Panc1 (cell line): ENCODE measurements at places on chromosomes 6 and 20.

GRCh38 chr6:11229655-11230046 lies 2.8 kb downstream of the NEDD9 start:
- DNase-seq = no peak

DNA sequence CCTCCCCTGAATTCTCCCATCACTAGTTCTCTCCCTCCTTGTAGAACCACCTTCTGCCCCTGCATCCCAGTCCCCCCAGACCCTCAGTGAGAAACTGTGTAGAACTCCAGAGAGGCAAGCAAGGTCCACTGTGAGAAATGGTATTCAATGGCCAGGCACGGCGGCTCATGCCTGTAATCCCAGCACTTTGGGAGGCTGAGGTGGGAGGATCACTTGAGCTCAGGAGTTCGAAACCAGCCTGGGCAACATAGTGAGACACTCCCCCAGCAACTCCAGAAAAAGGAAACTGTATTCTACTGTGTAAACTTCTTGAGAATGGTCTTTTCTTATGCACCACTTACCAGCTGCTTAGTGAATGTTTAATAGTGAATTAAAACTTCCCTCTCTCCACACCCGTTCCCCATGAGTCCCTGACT lies 8.2 kb upstream of the CD83 start:
- no peak for DNase-seq

GRCh38 chr6:17042422-17043147 lies 59.3 kb upstream of the STMND1 start:
- no peak for DNase-seq

DNA sequence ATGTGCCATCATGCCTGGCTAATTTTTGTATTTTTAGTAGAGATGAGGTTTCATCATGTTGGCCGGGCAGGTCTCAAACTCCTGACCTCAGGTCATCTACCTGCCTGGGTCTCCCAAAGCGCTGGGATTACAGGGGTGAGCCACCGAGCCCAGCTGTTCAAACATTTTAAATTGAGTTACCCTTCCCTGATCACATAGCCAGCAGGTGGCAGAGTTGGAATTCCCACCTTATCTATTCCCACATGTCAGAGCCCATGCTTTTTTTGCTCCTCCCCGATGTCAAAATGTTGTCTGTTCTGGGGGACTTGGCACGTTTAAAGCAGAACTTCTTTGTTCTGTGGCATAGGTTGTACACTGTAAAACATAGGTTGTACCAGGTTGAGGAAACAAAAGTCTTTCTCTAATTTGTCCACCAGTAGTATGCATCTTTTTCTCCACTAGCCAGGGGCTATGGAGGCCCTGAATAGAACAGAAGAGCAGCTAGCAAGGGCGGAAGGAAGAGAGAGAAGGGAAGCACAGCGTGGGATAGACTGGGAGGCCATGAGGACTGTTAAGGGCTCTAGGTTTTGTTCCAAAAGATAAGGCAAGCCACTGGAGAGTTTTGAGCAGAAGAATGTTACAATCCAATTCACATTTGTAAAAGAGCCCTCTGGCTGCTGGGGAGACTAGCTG lies 7.3 kb upstream of the LBP start:
- DNase-seq = no peak

DNA sequence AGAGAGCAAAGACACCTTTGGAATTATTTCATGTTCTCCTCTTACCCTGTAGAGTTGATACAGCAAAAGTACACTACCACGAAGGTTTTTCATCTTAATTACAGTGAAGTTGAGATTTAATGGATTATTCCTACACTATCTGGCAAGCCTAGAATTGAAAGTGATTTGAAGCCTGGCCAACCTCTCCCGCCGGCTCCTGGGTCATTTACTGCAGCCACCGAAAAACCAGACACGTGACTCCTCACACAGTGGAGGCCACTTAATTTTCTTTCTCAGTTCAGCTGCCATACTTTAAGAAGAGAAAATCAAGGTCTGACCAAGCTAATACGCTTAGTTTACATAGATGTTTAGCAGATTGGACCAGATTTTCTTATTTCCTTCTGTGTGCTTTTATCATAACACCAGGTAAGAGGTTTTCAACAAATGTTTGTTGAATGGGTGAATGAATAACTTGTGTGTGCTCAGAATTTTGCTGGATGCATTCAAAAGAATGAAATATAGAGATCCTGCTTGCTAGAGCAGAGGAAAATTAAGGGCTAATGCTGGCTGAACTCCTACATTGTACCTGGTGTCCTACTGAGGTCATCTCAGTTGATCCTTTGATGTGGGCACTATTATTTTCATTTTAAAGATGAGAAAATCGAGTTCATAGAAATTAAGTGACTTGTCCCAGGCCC lies 97.2 kb upstream of the PDE10A start:
- no peak for DNase-seq

DNA sequence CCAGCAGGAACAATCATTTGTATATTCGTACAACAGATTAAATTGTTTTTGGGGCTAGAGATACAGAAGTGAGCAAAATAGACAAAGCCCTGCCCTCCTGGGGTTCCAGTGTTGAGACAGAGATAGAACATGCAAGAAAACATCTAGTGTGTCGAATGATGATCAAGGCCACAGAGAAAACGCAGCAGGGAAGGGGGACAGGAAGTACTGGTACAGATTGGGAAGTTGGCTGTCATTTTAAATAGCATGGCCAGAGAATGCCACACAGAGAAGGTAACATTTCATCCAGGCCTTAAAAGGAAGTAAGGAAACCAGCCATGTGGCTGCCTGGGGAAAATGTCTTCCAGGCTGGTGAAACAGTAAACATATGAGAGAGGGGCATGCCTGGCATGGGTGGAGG lies 202.6 kb upstream of the MYLIP start:
- DNase-seq = no peak

- no peak for DNase-seq
Measured at GRCh38 chr6:105398859-105399258, 4.0 kb downstream of the PREP start.

- no peak for DNase-seq
Measured at GRCh38 chr6:14555804-14556203, 438.2 kb downstream of the CD83 start.
